Neuronal stem cell (in vitro differentiated cells): ENCODE measurements at places on chromosomes 3 and 15.
A peak's percentile ranks its signal among the peaks of the same experiment; 100 is the strongest.

DNA sequence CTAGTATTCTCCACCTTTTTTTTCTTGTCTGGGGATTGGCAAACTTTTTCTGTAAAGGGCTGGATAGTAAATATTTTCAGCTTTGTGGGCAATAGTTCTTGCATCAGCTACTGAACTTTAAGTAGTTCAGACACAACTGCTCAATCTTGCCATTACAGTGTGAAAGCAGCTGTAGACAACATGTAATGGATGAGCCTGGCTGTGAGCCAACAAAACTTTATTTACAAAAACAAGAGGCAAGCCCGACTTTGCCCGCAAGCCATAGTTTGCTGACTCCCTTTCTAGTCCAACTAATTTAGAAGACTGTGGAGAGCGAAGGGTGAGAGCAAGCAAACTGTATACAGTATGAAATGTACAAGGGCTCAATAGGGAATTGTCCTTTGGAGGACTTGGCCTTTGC is 6.2 kb downstream of the FRMD4B start:
- no peak for DNase-seq
- no peak overlapping the region for H3K27ac ChIP-seq
- H3K36me3 ChIP-seq = no peaks in the 10 kb centered on the region
- no peaks in the 10 kb centered on the region for H3K4me1 ChIP-seq
- no peak overlapping the region for H3K4me3 ChIP-seq
- H3K27me3 ChIP-seq = no peaks in the 10 kb centered on the region

- no peak overlapping the region for H3K4me3 ChIP-seq
- H3K27ac ChIP-seq = no peak overlapping the region
- no peak for DNase-seq
- no peaks in the 10 kb centered on the region for H3K4me1 ChIP-seq
- no peaks in the 10 kb centered on the region for H3K36me3 ChIP-seq
Observed at GRCh38 chr15:88401251-88401995, 65.8 kb downstream of the MRPL46 start.

- H3K36me3 ChIP-seq = no peaks in the 10 kb centered on the region
- no peaks in the 10 kb centered on the region for H3K4me1 ChIP-seq
- H3K27me3 ChIP-seq = no peaks in the 10 kb centered on the region
- H3K4me3 ChIP-seq = no peak overlapping the region
Observed at GRCh38 chr15:81901319-81901718, 144.5 kb downstream of the MEX3B start.

GRCh38 chr3:170081079-170081741 is 43.4 kb downstream of the GPR160 start:
- H3K27ac ChIP-seq = no peak overlapping the region
- no peak for DNase-seq
- no peak overlapping the region for H3K4me3 ChIP-seq
- no peaks in the 10 kb centered on the region for H3K27me3 ChIP-seq

- no peak overlapping the region for H3K27ac ChIP-seq
- no peak for DNase-seq
- no peaks in the 10 kb centered on the region for H3K27me3 ChIP-seq
- no peaks in the 10 kb centered on the region for H3K36me3 ChIP-seq
- H3K4me1 ChIP-seq = no peaks in the 10 kb centered on the region
- H3K4me3 ChIP-seq = no peak overlapping the region
Observed at GRCh38 chr15:73454096-73454495, 11.1 kb downstream of the REC114 start.

DNA sequence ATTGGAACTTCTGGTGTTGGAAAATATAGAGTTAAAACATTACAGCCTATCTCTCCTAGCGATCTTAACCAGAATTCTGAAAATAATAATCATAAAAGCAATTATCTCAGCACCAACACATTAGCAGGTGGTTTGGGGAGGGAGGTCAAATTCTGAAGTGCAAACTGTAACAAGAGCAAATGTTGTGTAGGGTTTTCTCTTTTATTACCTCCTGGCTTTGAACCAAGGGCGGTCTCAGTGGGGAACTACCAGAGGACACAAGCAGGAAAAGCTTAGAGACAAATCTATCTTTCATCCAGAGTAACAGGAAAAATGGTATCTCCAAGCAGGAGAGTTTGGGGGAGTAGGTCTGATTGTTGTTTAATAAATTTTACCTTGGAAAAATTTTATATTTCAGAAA is 5.5 kb upstream of the ARRDC4 start:
- peaks cover 3% of the 10 kb centered on the region for H3K4me1 ChIP-seq
- H3K36me3 ChIP-seq = no peaks in the 10 kb centered on the region
- H3K4me3 ChIP-seq = no peak overlapping the region

DNA sequence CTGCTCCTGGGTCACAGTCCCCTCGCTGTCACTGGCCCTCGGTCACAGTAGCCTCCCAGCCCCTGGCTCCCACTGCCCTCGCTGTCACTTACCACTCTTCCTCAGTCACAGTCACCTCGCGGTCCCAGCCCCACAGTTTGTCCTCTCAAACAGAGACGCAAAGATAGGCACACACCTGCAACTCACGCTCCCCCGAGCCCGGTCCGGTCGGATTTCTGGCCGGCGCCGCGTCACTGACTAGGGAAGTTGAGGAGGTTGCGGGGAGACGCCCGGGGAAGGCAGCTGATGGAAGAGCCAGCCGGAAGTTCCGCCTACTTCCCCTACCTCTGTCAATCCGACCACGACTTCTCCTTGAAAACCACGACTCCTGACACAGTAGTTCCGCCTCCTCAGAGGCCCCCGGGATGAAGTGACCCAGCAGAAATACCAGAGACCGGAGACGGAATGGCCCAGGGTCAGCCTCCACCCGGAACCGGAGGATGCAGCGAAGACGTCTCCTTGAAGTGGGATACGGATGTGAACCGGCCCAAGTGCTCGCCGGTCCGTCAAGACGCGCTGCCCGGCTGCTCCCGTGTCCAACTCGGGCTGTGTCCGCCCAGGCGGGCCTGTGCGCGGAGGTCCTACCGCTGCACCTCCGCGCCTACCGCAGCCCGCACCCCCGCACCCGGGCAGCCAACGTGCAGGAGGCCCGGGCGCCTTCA is at the start of gene PCYT1A:
PCYT1A (minus strand) TSS at position 287 of the 701 bp plus-strand sequence. CDS start 17,195 bp downstream, outside the sequence.
- peak within 1 kb of the TSS; percentile 97 for H3K4me3 ChIP-seq
- H3K27ac ChIP-seq = peak within 1 kb of the TSS; percentile 86
- H3K4me1 ChIP-seq = peaks cover 2% of the 10 kb centered on the region

GRCh38 chr3:158492685-158493084 is 78.3 kb upstream of the MLF1 start:
- no peaks in the 10 kb centered on the region for H3K27me3 ChIP-seq
- H3K36me3 ChIP-seq = no peaks in the 10 kb centered on the region
- no peak for DNase-seq
- no peak overlapping the region for H3K4me3 ChIP-seq
- no peak overlapping the region for H3K27ac ChIP-seq

GRCh38 chr3:69674752-69675151 is 64.5 kb upstream of the MITF start:
- no peak overlapping the region for H3K27ac ChIP-seq
- peaks cover 2% of the 10 kb centered on the region for H3K4me1 ChIP-seq
- H3K4me3 ChIP-seq = no peak overlapping the region
- H3K27me3 ChIP-seq = no peaks in the 10 kb centered on the region
- no peaks in the 10 kb centered on the region for H3K36me3 ChIP-seq

DNA sequence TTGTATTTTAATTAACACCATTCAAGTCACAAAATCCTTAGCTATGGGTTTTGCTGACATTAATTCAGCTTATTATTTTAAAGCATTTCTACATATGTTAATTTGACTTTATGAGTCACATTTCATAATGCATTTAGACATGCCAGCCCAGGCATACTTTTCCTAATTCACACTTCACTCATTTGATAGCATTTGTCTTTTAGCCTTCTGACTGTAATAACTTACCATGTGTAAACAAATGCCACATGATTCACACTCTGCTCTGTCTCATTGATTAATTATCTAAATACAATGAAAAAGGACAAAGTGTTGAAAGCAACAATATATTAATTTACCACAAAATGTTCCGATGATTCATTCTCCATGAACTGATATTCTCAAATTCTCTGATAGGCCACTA is 927.8 kb upstream of the EPHA6 start:
- DNase-seq = no peak
- H3K4me3 ChIP-seq = no peak overlapping the region
- H3K27me3 ChIP-seq = no peaks in the 10 kb centered on the region
- no peak overlapping the region for H3K27ac ChIP-seq
- no peaks in the 10 kb centered on the region for H3K4me1 ChIP-seq
